Naive thymus-derived CD8-positive, alpha-beta T cell (primary cell): ENCODE measurements at places on chromosomes 3 and 15. TPM values are rescaled to one million over a fixed set of nuclear protein-coding genes. Genes with fewer than 3 reads are reported as not detected.

Gene DLEC1
- 5.2 TPM for total RNA-seq

Gene UNC13C
- not detected for total RNA-seq

Gene NRG4
- total RNA-seq = not detected

Gene SLC28A2
- total RNA-seq = not detected

Gene ZNF620
- total RNA-seq = 3.9 TPM

Gene PLA2G4E
- not detected for total RNA-seq

Gene TM4SF18
- not detected for total RNA-seq

Gene PCOLCE2
- not detected for total RNA-seq

Gene ROBO2
- not detected for total RNA-seq

Gene MELTF
- total RNA-seq = 1.2 TPM

Gene TMEM207
- total RNA-seq = not detected

Gene RAB6B
- not detected for total RNA-seq

Gene OR5K2
- not detected for total RNA-seq

Gene SNX33
- total RNA-seq = 1.7 TPM

Gene KNG1
- not detected for total RNA-seq

Gene CSNK1G1
- 24.9 TPM for total RNA-seq

Gene DUOXA2
- not detected for total RNA-seq

Gene ABI3BP
- not detected for total RNA-seq

Gene EPM2AIP1
- 43.5 TPM for total RNA-seq
